Natural killer cell (primary cell): ENCODE measurements at places on chromosomes 13 and 19. TPM values are rescaled to one million over a fixed set of nuclear protein-coding genes. Genes with fewer than 3 reads are reported as not detected.

- no peaks in the 10 kb centered on the region for H3K27me3 ChIP-seq
- no peaks in the 10 kb centered on the region for H3K4me1 ChIP-seq
- H3K27ac ChIP-seq, result no peak overlapping the region
- H3K36me3 ChIP-seq, result no peaks in the 10 kb centered on the region
- no peak for DNase-seq
- H3K4me3 ChIP-seq, result no peak overlapping the region
Observed at GRCh38 chr13:31418186-31418585, 218.4 kb downstream of the B3GLCT start.

DNA sequence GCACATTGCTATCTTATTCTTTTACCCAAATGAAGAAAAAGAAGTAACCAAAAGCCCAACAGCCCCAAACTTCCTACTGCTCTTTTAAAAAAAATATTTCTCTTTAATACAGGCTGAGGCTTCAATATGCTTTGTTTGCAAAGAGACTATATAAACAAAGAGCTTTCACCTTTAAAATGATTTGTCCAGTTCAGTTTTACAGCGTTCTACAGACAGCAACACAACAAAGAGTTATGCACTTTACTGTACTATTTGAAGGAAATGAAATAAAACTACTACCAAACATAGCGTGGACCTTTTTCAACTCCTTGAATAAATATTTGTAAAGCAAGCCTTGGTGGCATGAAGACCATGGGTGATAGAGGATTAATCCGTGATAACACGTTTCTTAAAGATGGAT lies 151.2 kb downstream of the FGF9 start:
- H3K4me1 ChIP-seq, result no peaks in the 10 kb centered on the region
- no peak overlapping the region for H3K4me3 ChIP-seq
- no peaks in the 10 kb centered on the region for H3K27me3 ChIP-seq

DNA sequence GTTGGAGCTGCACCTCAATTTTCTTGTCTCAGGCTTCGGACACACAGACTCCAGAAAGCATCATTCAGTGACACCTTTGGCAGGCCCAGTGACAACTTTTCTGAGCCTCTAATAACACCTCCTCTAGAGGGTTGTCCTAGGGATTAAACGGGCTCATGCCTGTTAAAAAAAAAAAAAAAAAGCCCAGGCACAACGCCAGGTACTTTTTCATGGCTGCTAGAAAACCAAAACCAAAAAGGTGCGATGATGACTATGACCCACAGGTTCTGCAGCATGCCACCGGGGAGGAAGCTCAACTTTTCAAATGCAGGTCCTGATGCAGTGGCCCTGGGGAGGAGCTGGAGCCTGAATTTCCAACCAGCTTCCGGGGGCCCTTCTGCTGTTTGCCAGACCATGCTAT lies 184.2 kb downstream of the ABCC4 start:
- no peaks in the 10 kb centered on the region for H3K4me1 ChIP-seq
- H3K27me3 ChIP-seq, result no peaks in the 10 kb centered on the region
- H3K27ac ChIP-seq, result no peak overlapping the region
- H3K36me3 ChIP-seq, result no peaks in the 10 kb centered on the region
- no peak for DNase-seq
- H3K4me3 ChIP-seq, result no peak overlapping the region

NTF4 gene
- total RNA-seq, result not detected

KLC3 gene
- total RNA-seq, result not detected
